CD8-positive, alpha-beta memory T cell (primary cell): ENCODE measurements at places on chromosomes 6 and 20.

- H3K4me1 ChIP-seq = no peaks in the 10 kb centered on the region
- no peak for DNase-seq
- peaks cover 5% of the 10 kb centered on the region for H3K27me3 ChIP-seq
Measured at GRCh38 chr20:46414608-46415007, 8.2 kb upstream of the ELMO2 start.

GRCh38 chr6:167779129-167779992 lies 47.4 kb upstream of the AFDN start:
- H3K4me1 ChIP-seq = no peaks in the 10 kb centered on the region
- DNase-seq = no peak

- no peaks in the 10 kb centered on the region for H3K27me3 ChIP-seq
- DNase-seq = no peak
- H3K36me3 ChIP-seq = no peaks in the 10 kb centered on the region
- H3K4me1 ChIP-seq = peaks cover 13% of the 10 kb centered on the region
Measured at GRCh38 chr20:34953960-34954359, 1.6 kb downstream of the GSS start.

- H3K4me1 ChIP-seq = no peaks in the 10 kb centered on the region
- no peak overlapping the region for H3K4me3 ChIP-seq
- H3K27me3 ChIP-seq = no peaks in the 10 kb centered on the region
- DNase-seq = no peak
Measured at GRCh38 chr20:42923348-42923918, 266.3 kb downstream of the PTPRT start.

GRCh38 chr6:13574571-13575376 lies at the start of gene SIRT5:
TSS of gene SIRT5 (plus strand) at chr6:13574601. CDS start at chr6:13584111, 9,510 bp downstream.
- peaks cover 10% of the 10 kb centered on the region for H3K4me1 ChIP-seq
- peak within 1 kb of the TSS; percentile 95 for H3K4me3 ChIP-seq
- H3K27me3 ChIP-seq = no peaks in the 10 kb centered on the region
- H3K36me3 ChIP-seq = no peaks in the 10 kb centered on the region
- DNase-seq = peak; percentile 84

DNA sequence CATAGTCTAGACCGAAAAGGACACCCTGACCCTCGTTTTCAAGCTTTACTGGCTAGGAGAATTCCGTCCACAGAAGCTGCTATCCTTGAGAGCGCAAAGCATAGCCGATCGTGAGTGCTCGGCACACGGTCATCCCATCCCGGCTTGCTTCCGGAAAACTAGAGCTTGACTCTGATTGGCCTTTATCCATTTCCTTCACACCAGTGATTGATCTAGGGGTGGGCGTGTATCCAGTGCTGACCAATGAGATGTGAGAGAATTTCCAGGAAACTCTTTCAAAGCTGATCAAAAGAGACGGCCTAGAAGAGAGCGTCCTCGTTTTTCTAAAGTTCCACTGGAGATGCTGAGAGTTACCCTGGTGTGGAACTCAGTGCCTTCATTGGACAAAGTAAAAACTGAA lies 41.0 kb upstream of the NFATC2 start:
- no peaks in the 10 kb centered on the region for H3K36me3 ChIP-seq
- H3K4me3 ChIP-seq = no peak overlapping the region
- no peak overlapping the region for H3K27ac ChIP-seq
- no peak for DNase-seq
- H3K4me1 ChIP-seq = peaks cover 6% of the 10 kb centered on the region

DNA sequence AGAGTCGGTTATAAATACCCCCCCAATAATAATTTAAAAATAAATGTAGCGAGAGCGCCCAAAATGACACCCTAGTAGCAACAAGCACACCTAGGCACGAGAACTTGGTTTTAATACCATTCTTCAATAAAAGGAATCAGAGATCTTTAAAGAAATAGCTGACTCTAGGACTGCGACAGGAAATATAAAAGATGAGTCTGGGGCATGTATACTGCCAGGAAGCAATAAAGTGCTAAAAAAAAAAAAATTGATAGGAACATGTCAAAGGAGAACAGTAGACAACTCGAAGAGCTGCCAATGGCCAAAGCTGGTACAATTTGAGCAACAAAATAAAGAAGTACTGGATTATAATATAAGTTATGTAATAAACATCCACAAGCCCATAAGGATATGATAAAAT lies 2.2 kb downstream of the PNISR start:
- H3K4me1 ChIP-seq = peaks cover 72% of the 10 kb centered on the region
- no peaks in the 10 kb centered on the region for H3K36me3 ChIP-seq
- no peak for DNase-seq
- H3K27ac ChIP-seq = no peak overlapping the region
- no peak overlapping the region for H3K4me3 ChIP-seq

GRCh38 chr6:106643061-106643460 lies 13.7 kb downstream of the QRSL1 start:
- no peaks in the 10 kb centered on the region for H3K4me1 ChIP-seq
- no peaks in the 10 kb centered on the region for H3K27me3 ChIP-seq

DNA sequence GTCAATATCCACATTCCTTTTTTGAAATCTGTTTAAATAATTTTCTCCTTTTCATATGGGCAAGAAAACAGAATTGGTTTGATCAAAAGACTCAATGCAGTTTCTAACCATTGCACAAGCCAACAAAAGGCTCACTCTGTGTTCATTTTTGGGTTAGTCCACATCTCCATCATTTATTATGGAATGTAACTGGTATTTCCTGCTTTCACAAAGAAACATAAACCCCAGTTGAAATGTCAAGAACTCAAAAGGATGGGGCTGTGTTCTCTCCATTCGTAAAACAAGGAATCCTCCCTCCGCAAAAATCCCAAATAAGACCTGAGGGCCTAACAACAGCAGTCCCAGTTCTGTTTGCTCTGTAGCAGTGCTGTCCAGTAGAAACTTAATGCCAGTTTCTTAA lies 420.9 kb downstream of the GJA1 start:
- no peaks in the 10 kb centered on the region for H3K36me3 ChIP-seq
- DNase-seq = no peak
- no peaks in the 10 kb centered on the region for H3K4me1 ChIP-seq
- H3K27ac ChIP-seq = no peak overlapping the region
- no peak overlapping the region for H3K4me3 ChIP-seq

GRCh38 chr6:135181333-135182070 lies 394 bp downstream of the MYB start:
- H3K36me3 ChIP-seq = no peaks in the 10 kb centered on the region
- peak overlapping the region; percentile 62 for H3K27ac ChIP-seq
- DNase-seq = no peak
- no peaks in the 10 kb centered on the region for H3K27me3 ChIP-seq
- peaks cover 14% of the 10 kb centered on the region for H3K4me1 ChIP-seq

GRCh38 chr20:18989736-18990474 lies 176.3 kb downstream of the SCP2D1 start:
- H3K36me3 ChIP-seq = no peaks in the 10 kb centered on the region
- no peaks in the 10 kb centered on the region for H3K4me1 ChIP-seq
- DNase-seq = no peak
- H3K4me3 ChIP-seq = no peak overlapping the region

GRCh38 chr20:63881451-63882226 lies 13.3 kb upstream of the DNAJC5 start:
- H3K36me3 ChIP-seq = peaks cover 26% of the 10 kb centered on the region
- H3K27ac ChIP-seq = no peak overlapping the region
- no peaks in the 10 kb centered on the region for H3K4me1 ChIP-seq
- DNase-seq = no peak

DNA sequence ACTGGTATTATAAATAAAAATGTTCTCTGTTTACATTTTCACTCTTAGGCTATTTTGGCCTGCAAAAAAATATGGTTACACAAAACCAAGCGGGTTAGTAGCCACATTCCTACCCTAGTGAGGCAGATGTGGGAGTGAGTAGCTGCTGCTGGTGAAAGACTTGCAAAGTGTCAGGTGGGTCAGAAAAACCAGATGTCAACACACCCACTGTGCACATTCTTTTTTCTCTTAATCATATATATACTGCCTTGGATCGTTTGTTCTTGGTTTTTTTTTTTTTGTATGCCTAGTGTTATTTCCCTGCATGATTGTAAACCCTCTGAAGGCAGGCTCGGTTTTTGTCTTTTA lies 68.0 kb upstream of the TFB1M start:
- no peaks in the 10 kb centered on the region for H3K27me3 ChIP-seq
- H3K4me3 ChIP-seq = no peak overlapping the region
- no peak for DNase-seq
- no peaks in the 10 kb centered on the region for H3K36me3 ChIP-seq

- no peaks in the 10 kb centered on the region for H3K4me1 ChIP-seq
- H3K4me3 ChIP-seq = no peak overlapping the region
- no peak overlapping the region for H3K27ac ChIP-seq
- H3K27me3 ChIP-seq = no peaks in the 10 kb centered on the region
- no peaks in the 10 kb centered on the region for H3K36me3 ChIP-seq
- no peak for DNase-seq
Measured at GRCh38 chr20:8909596-8909995, 159.3 kb upstream of the PLCB4 start.

- H3K36me3 ChIP-seq = no peaks in the 10 kb centered on the region
- no peak overlapping the region for H3K4me3 ChIP-seq
- no peaks in the 10 kb centered on the region for H3K4me1 ChIP-seq
- no peak for DNase-seq
- no peak overlapping the region for H3K27ac ChIP-seq
Measured at GRCh38 chr6:121868206-121868605, 432.8 kb downstream of the GJA1 start.

DNA sequence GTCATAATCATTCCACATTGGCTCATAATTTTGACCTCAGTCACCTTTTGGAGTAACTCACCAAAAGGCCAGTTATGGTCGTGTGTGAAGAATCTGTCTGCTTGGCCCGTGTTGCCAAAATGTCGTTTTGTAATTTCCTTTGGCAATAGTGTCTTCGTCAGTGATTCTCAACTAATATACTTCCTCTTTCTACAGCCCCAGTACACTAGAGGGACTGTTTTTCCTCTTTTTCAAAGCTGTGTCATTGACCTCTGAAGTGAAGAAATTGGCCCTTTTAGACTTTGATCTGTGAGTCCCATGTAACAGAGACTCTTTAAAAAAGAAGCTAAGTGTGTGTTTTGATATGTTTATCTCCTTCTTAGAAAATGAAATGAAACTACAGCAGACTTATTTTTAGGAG lies 5.2 kb downstream of the FOXO3 start:
- no peak overlapping the region for H3K4me3 ChIP-seq
- H3K4me1 ChIP-seq = peaks cover 66% of the 10 kb centered on the region
- no peaks in the 10 kb centered on the region for H3K27me3 ChIP-seq
- H3K36me3 ChIP-seq = peaks cover 5% of the 10 kb centered on the region

- H3K27me3 ChIP-seq = no peaks in the 10 kb centered on the region
- no peaks in the 10 kb centered on the region for H3K36me3 ChIP-seq
- no peak overlapping the region for H3K4me3 ChIP-seq
- no peak overlapping the region for H3K27ac ChIP-seq
- no peaks in the 10 kb centered on the region for H3K4me1 ChIP-seq
- no peak for DNase-seq
Measured at GRCh38 chr6:25450469-25451198, 171.5 kb downstream of the CARMIL1 start.

DNA sequence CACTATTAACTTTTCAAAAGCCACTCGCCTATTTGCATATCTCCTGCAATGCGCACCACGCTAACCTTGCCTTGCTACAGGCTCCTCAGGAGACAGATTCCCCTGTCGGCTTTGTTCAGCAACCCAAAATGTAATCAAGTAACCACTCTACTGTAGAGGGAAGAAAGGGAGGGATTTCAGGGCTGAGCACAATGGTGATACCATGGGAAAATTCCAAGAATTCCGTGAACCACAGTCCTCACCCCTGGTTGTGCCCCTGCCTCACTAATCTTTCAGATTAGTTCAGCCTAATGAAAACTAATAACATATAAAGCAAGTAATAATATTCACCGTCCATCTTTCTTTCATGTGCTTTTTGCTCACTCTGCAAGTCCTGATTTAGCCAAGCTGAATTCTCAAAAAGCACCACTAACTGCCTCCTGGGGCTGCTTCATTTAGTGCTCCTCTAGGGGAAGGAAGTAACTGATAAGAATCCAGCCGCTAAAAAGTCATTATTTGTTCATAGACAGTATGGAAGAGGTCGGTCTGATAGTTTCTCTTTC lies 6.6 kb downstream of the CITED2 start:
- H3K4me1 ChIP-seq = peaks cover 41% of the 10 kb centered on the region
- no peak overlapping the region for H3K27ac ChIP-seq
- DNase-seq = no peak

GRCh38 chr6:167786853-167787675 lies 39.6 kb upstream of the AFDN start:
- H3K27ac ChIP-seq = no peak overlapping the region
- DNase-seq = no peak
- no peaks in the 10 kb centered on the region for H3K27me3 ChIP-seq

DNA sequence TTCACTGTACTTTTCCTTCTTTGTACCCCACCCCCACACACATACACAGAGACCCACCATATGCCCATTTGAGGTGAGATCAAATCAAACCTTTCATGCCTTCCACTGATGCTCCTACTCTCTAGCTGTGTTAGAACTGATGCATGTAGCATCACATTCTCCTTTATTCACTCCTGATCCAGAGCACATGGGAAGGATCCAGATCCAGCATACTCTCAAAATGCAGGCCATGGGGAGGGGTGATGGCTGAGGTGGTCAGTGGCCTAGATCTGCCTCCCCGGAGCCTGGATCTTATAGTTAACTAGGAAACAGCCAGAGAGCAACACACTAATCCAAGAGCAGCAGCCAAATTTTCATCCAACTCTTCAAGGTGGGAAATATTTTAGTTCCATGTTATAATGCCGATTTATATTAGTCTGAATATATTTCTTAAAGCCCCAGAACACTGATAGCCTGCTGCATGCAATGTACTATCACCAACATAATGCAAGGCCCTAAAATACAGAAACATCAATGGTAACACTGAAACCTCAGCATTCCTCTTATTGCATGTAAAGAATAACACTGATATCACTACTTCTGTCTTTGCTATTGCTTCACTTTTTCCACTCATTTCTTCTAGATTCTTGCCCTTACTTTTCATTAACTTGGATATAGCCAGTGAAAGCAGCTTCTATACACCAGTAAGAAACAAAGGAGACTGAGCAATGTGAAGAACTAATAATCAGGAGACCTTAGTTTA lies 126.8 kb upstream of the BEND6 start:
- H3K27me3 ChIP-seq = no peaks in the 10 kb centered on the region
- DNase-seq = no peak
- no peak overlapping the region for H3K4me3 ChIP-seq
- no peak overlapping the region for H3K27ac ChIP-seq
- H3K4me1 ChIP-seq = no peaks in the 10 kb centered on the region
- no peaks in the 10 kb centered on the region for H3K36me3 ChIP-seq

DNA sequence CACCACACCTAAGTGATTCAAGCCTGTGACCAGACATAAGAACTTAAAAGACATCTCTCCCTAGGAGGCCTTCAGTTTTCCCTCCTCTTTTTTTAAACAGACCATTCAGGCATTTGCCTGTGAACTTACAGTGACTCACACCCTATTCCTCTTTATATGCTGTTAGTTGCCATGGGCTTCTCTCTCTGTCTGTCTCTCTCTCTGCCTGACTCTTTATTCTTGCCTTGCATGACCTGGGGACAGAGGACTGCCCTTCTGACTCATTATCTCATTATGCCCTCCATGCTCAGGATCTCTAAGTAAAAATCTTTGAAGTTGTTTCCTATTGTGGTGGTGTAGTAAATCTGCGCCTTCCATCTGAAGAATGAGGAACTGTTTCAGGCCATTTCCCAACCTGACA lies 442.2 kb upstream of the MAN1A1 start:
- H3K4me1 ChIP-seq = no peaks in the 10 kb centered on the region
- H3K27me3 ChIP-seq = no peaks in the 10 kb centered on the region
- H3K4me3 ChIP-seq = no peak overlapping the region
- H3K36me3 ChIP-seq = no peaks in the 10 kb centered on the region
- no peak overlapping the region for H3K27ac ChIP-seq
